Stimulated activated CD4-positive, alpha-beta T cell treated with anti-CD3 and anti-CD28 coated beads, TNF-alpha, amount 100 ng/mL, for 48 hours (primary cell): ENCODE measurements at places on chromosomes 2 and 18.

GRCh38 chr2:237864940-237865622, 5.7 kb downstream of the RAMP1 start:
- DNase-seq, result no peak

- DNase-seq, result no peak
These were observed 6.5 kb downstream of the PTMA start for GRCh38 chr2:231714639-231715498.

GRCh38 chr18:9737006-9737405, 28.9 kb downstream of the RAB31 start:
- DNase-seq, result no peak

DNA sequence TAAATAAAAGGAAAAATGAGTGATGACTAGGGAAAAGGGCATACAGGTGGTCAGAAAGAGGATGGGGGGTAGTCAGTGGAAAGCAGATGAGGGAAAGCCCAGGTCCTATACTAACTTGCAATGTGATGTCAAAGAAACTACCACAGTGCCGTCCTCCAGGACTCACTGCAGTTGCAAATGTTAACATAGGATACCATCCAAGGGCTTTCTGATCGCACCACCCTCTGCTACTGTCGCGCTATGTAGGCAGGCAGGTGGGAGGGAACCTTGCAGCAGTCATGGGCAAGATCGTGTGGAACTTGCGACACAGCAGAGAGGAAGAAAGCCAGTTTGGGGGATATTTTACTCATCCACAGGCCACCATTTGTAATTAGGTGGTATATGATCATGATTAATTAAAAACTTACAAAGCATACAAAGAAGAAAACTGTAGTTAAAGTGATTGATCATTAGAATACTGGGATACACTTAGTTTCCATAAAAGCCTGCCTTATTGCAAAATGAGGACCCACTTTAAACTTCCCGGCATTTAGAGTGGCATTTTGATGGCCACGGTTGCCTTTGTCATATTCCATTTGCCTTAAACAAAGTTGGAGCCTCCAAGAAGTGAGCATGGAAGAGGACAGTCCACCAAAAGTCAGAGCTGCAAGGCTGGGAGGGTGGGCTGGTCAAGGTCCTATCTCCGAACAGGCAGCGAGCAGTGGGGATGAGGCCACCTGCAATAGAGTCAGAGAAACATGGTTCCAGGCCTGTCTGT, 8.5 kb upstream of the ROCK2 start:
- no peak for DNase-seq

DNA sequence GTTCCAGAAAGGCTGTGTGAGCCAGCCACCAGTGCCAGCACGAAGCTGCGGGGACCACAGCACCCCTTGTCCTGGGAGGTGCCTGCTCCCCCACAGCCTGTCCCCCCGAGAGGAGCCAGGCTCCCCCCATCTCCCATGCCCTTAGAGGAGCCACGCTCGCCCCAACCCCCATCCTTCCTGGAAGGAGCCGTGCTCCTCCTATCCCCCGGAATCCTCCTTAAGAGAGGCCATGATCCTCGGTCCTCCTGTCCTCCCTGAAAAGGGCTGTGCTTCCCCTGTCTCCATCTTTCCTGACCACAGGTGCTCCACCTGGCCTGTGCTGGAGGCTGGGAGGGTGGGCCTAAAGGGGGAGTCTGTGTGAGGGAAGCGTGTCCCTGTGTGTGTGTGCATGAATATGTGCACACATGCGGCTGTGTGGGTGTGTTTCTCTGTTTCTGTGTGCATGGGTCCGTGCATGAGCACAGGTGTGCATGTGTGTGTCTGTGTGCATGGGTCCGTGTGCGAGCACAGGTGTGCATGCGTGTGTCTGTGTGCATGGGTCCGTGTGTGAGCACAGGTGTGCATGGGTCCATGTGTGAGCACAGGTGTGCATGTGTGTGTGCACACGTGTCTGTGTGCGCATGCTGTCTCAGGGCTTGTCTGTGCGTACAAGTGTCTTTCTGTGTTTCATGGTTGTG, 80.3 kb downstream of the RTP5 start:
- DNase-seq, result no peak

DNA sequence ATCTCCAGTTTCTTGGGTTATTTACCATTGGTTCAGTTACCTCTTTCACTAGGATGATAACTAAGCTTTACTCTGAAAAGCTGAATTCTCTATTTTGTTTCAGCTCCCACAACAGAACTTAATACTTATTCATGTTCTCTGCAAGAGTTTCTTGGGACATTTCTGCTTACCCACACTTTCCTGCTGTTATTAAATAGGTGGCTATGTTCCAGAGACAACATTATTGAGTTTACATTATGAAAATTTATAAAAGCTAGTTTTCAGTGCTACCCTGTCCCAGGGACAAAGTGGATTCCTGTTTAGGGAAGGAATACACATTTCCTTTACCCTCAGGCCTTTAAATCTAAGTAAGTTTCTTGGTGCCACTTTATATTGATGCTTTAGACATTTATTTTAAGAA, 7.0 kb upstream of the GPD2 start:
- no peak for DNase-seq

- DNase-seq, result no peak
These were observed 74.1 kb downstream of the EMX1 start for GRCh38 chr2:72991439-72991725.

- no peak for DNase-seq
These were observed 90.4 kb upstream of the EML6 start for GRCh38 chr2:54632733-54633692.

DNA sequence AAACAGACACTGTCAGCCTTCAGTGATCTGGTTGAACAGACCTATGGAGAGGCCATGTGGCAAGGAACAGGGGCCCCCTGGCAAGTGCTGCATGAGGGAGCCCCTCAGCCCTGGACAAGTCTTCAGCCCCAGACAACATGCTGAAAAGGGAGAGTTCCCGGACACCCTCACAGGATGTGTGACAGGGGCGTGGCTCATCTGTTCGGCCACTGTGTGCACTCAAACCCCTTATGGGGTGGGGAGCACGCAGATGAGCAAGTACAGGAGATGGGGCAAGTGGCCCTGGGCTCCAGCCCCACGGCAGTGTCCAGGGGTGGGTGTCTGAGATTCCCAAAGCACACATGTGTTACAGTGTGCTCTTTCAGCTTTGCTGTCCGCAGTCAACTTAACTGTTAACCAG, 35.4 kb upstream of the MPPE1 start:
- no peak for DNase-seq

DNA sequence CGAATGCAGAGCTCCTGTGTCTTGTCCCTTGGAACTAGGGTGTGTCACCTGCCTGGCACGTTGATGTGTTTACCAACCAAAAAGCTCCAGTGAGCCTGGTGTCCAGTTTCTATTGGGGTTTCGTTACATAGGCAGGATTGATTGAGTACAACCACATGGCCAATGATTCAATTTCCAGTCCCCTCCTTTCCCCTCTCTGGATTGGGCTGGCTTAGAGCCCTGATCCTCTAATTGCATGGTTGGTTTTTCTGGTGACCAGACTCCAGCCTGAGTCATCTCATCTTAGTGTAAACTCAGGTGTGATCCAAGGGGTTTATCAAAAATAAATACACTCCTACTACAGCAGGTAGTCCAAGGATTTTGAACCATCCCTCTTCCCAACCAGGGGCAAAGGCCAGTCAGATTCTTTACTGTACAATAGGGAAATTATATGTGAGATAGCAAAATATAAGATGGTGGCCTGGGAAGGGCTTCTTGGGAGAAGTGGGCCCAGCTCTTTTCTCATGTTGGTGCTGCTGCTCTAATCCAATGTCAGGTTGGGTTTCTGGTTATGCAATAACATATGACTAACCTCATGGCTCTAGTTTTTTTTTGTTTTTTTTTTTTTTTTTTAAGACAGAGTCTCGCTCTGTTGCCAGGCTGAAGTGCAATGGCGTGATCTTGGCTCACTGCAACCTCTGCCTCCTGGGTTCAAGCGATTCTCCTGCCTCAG, 64.7 kb upstream of the MGAT5 start:
- no peak for DNase-seq

- no peak for DNase-seq
These were observed 6.8 kb upstream of the GALM start for GRCh38 chr2:38659115-38659514.
